Testis (tissue), 5 donors: ENCODE measurements at places on chromosomes 5 and 9. TPM values are rescaled to one million over a fixed set of nuclear protein-coding genes. Genes with fewer than 3 reads are reported as not detected.

Gene MINAR2
- polyA plus RNA-seq = not detected

Gene PHPT1
- polyA plus RNA-seq = 146 TPM

Gene ADCY2
- polyA plus RNA-seq = 10.5 TPM

Gene CLIC3
- 2.8 TPM for polyA plus RNA-seq

Gene SV2C
- polyA plus RNA-seq = 0.24 TPM

Gene LCN1
- polyA plus RNA-seq = 2.7 TPM

Gene PCA3
- polyA plus RNA-seq = not detected

Gene CA9
- polyA plus RNA-seq = 50.5 TPM

Gene CEMIP2
- polyA plus RNA-seq = 18.3 TPM
